NCI-H1417 treated with DMSO at 0.1 percent for 48 hours (cell line): ENCODE measurements at places on chromosomes 11 and 22.
A peak's percentile ranks its signal among the peaks of the same experiment; 100 is the strongest.

GRCh38 chr11:12243486-12243885, 133.1 kb downstream of the MICAL2 start:
- no peak for DNase-seq

- DNase-seq, result no peak
Measured at GRCh38 chr11:64409707-64410403, 50.9 kb downstream of the RPS6KA4 start.

DNA sequence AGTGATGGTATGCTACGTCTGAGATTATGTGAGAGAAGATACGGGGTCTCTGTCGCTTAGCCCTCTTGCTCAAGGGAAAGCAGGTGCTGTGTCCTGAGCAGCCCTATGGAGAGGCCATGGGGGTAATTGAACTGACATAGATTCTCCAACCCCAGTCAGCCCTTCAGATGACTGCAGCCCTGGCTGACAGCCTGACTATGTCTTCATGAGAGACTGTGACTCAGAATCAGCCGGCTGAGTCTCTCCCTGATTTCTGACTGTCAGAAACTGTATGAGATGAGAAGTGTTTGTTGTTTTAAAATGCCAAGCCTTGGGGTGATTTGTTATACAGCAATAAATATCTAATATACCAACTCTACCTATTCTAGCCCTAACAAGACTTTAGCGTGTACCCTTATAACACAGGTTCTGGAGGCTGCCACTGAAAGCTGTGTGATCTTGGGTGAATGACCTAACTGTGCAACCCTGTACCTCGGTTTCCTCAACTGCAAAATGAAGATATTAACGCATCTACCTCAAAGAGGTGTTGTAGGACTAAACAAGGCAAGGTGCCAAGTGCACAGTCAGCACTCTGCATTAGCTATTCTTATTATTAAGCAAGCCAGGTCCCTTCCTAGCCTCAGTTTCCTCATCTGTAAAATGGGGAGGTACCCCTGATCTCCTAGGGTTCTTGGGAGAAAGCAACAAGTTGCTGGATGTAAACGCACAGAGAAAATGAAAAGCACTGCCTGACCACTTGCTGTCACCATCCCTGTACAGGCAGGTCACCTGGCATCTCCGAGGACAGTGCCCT, 24.9 kb downstream of the SLC43A1 start:
- DNase-seq, result no peak

GRCh38 chr11:66951927-66952337, 6.3 kb downstream of the PC start:
- peak; percentile 12 for DNase-seq

- no peak for DNase-seq
Measured at GRCh38 chr11:77267962-77268361, 33.5 kb downstream of the GDPD4 start.
